ENCODE measurements at places on chromosomes 16 and 17.

- DNase-seq: no peak
These were observed 64.7 kb downstream of the SOX9 start for GRCh38 chr17:72185564-72185963.

- DNase-seq: no peak
These were observed 23.4 kb upstream of the MGAT5B start for GRCh38 chr17:76844846-76845245.

DNA sequence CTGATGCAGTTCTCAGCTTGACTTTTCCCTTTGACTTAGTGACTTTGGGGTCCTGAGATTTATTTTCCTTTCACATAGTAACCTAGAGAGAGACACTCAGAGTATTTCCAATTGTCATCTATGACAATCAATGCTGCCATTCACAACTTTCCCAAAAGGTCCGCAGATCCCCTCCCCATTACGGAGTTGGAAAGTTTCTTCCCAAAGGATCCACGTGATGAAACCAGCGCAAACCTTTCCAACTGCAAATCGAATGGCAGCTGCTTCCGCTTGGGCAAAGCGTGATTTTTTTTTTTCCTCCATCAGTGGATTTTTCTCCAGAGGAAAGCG, 538 bp upstream of the FCSK start:
- peak; percentile 71 for DNase-seq

DNA sequence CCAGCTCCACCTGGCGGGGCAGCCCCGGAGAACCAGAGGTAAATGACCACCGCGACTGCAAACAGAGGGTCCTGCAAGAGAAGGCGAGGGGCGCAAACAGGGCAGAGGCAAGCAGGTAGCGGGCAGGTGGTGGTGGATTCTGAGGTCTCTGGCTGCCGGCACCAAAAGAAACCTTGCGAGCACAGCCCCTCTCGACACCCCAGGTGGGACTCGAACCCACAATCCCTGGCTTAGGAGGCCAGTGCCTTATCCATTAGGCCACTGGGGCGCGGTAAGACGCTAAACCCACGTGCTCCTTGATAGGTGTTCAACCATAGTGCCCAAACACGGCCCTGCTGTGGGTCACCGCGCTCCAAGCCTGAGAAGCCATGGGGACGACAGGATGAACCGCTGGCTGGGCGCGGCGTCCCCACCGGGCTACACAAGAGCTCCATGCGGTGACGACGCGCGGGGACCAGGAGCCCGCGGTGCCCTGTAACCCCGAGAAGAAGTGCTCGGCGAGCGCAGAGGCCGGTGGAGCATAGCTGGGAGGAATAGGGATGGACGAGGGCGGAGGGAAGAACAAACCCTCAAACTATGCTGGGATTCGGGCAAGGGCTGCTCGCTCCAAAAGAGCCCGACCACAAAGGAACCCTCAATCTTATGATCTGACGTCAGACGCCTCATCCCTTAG, 12.4 kb downstream of the ATP5PD start:
- DNase-seq: peak; percentile 85

DNA sequence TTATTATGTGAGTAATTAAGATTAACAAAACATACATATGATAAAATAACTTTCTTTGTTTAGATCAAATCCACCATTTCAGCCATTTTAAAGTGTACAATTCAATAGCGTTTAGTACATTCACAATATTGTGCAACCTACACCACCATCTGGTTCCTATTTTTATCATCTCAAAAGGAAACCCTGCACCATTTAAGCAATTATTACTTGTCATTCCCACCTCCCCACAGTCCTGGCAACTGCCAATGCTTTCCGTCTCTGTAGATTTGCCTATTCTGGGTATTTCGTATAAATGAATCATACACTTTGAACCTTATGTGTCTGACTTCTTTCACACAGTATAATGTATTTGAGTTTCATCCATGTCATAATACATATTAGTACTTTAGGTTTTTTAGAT, 162.5 kb upstream of the CNTNAP4 start:
- no peak for DNase-seq

GRCh38 chr17:55655777-55656176, 66.9 kb downstream of the TMEM100 start:
- DNase-seq: no peak

DNA sequence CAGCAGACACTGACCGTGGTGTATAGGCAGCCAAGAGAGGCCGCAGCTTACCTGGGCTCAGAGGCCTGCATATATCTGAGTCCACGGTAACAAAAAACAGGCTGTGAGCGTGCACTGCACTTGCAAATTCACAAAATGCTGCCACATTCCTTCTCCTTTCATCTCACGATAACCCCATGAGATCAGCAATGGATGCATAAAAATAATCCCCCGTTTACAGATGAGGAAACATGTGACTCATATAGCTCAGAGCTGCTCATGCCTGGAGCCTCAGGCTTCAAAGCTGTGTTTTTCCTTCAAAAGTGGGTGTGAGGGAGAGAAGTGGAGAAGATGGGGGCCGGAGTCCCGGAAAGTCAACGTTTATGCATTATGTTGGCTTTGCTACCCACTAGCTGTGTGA, 118.3 kb upstream of the FOXF1 start:
- no peak for DNase-seq

DNA sequence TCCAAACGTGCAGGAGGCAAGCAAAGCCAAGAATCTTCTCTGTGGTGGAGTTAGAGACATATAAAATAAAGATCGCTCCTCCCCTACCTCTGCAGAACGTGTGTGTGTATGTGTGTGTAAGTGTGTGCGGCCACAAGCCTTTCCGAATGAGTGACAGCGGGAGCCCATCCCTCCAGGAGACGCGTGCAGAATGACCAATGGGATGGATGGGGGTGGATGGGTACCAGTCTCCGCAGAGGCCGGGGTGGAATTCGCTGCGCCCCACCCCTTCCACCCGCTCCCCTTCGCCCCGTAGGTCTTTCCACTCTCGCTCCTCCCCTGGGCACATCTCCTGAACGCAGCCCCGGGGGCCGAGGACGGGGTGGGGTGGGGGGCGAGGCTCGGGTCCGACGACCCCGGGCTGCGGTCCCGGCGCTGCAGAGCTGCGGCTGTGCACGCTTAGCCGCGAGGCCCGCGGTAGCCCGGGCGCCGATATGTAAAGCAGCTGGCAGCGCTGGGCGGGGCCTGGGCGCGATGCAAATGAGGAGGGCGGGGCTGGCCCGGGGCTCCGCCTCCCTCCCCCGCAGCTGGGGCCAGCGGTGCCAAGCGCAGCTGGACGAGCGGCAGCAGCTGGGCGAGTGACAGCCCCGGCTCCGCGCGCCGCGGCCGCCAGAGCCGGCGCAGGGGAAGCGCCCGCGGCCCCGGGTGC, at the start of gene PRKCB:
Gene PRKCB (plus strand): TSS at position 594 of the 688 bp plus-strand sequence.
- no peak for DNase-seq

- peak; percentile 40 for DNase-seq
These were observed 520 bp downstream of the JPT2 start for GRCh38 chr16:1678500-1679098.

DNA sequence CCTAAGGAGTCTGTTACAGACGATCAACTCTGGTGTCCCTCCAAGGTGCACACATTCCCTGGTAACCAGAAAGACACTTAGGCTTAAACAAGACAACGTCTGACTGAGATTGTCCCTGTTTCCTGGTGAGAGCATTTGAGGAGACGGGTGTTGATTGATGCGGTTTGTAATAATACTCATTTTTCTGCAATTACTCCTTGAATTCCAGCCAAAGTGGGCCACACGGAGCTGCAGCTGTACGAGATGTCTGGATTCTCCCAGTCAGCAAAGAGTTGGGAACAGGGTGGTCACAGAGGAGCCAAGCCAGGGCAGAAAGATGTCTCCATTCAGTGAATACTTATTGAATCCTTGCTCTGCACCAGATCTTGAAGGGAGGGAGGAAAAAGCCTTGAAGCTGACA, 30.9 kb upstream of the CES5A start:
- no peak for DNase-seq

- no peak for DNase-seq
These were observed 54.3 kb upstream of the MED13 start for GRCh38 chr17:62119373-62119772.

- no peak for DNase-seq
These were observed 2.9 kb downstream of the FXR2 start for GRCh38 chr17:7611635-7612293.

DNA sequence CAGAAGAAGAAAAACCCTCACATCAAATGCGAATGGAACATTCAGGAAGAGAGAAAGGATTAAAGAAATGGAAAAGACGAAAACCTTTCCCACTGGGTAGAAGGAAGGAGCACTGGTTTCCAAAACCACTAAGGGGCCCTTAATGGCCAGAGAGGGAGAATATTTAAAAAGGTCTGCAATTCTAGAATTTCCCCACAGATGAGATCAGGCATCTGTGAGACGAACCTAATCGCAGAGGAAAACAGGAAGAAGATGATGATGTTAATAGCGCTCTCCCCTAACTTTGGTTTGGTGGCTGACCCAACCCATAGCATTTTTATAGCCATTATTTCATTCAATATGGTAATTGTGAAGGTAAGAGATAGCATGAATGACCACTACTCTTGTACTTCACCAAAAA, 32.8 kb downstream of the XYLT1 start:
- no peak for DNase-seq

Measured in kidney glomerular epithelial cell (primary cell).